Activated naive CD8-positive, alpha-beta T cell treated with anti-CD3 and anti-CD28 coated beads, Interleukin-2, amount 10 ng/mL, durations not matched to agents 7 days and 5 days (primary cell): ENCODE measurements at places on chromosomes 5 and 9. TPM values are rescaled to one million over a fixed set of nuclear protein-coding genes. Genes with fewer than 3 reads are reported as not detected.

DNA sequence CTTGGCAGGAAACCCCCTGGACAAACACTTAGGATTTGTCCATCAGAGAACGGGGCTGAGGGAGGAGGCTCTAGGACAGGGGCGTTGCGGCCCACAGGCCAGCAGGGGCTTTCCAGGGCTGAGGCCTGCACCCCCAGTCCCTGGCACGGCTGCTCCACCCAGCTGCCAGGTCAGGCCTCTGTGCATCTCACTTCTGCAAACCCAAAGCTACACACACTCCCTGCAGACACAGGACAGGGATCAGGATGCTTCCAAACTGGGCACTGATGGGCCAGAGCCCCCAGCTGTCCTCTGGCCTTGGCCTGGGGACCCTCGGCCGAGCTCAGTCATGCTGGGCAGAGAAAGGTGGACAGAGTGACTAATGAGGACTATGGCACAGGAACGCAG lies 106.2 kb upstream of the SARDH start:
- DNase-seq = no peak
- no peak overlapping the region for H3K27ac ChIP-seq
- no peak overlapping the region for H3K4me3 ChIP-seq
- H3K4me1 ChIP-seq = no peaks in the 10 kb centered on the region

DNA sequence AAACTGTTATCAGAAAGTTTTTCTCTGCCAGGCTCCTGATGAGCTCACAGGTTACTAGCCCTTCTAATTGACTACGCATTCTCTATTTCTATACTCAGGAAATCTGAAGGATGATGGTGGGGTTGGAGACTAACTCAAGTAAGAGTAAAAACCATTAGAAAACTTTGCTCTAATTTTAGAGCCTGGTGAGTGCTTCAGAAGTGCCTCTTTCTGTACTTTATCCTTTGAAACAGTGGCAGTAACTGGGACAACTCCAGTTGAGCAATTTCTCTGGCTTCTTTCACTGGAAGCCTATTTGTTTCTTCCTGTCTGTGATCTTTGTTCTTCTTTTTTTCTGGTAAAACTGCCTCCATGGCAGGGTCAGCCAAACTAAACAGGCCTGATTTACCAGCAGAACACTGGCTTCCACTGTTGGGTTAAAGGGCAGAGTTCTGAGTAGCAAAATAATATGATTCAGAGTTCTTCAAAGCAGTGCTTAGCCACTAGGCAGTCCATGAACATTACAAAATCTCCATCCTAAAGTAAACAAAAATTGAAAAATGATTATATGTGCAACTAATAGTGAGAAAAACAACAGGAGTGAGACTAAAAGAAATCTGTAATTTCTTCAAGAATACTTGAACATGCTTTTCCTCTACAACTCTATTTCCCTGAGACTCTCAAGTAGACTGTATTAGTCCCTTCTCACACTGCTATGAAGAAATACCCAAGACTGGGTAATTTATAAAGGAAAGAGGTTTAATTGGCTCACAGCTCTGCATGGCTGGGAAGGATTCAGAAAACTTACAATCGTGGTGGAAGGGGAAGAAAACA lies 79.8 kb downstream of the MROH2B start:
- no peak for DNase-seq
- no peaks in the 10 kb centered on the region for H3K4me1 ChIP-seq
- H3K27me3 ChIP-seq = no peaks in the 10 kb centered on the region
- no peak overlapping the region for H3K27ac ChIP-seq
- H3K4me3 ChIP-seq = no peak overlapping the region

- no peak overlapping the region for H3K27ac ChIP-seq
- no peaks in the 10 kb centered on the region for H3K36me3 ChIP-seq
- no peaks in the 10 kb centered on the region for H3K27me3 ChIP-seq
- H3K4me1 ChIP-seq = peaks cover 9% of the 10 kb centered on the region
Observed at GRCh38 chr9:30078195-30078594, 2306.2 kb upstream of the ACO1 start.

GRCh38 chr5:6525910-6526309 lies 77.3 kb downstream of the UBE2QL1 start:
- no peak for DNase-seq
- no peak overlapping the region for H3K27ac ChIP-seq
- no peak overlapping the region for H3K4me3 ChIP-seq
- no peaks in the 10 kb centered on the region for H3K4me1 ChIP-seq
- H3K27me3 ChIP-seq = peaks cover 3% of the 10 kb centered on the region

DNA sequence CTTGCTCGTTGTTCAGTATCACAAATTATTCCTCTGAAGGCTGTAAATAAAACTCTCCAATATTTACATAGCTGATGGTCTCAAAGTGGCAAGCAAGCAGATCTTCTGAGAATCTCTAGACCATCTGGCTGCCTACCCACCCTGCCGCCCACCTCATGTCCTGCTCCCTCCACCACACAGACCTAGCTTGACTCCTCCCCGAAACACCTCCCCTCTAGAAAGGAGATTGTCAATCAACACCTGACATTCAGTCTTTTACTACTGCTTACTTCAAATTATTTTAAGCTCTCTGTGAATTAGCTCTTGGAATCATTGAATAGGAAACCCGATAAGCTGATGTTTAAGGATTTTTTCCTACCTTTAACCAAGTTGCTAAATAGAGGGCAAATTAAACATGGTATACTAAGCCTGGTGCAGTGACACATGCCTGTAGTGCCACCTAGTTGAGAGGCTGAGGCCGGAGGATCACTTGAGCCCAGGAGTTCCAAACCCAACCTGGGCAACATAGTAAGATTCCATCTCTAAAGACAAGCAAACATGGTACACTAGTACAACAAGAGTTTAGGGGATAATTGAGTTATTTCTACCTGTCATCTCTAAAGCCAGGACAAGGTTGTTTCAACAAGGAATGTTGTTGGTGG lies 10.9 kb upstream of the SOWAHA start:
- peaks cover 51% of the 10 kb centered on the region for H3K27me3 ChIP-seq
- no peak overlapping the region for H3K27ac ChIP-seq
- H3K36me3 ChIP-seq = no peaks in the 10 kb centered on the region
- peaks cover 9% of the 10 kb centered on the region for H3K4me1 ChIP-seq
- DNase-seq = peak; percentile 11

- H3K36me3 ChIP-seq = no peaks in the 10 kb centered on the region
- no peak for DNase-seq
- H3K4me3 ChIP-seq = no peak overlapping the region
Observed at GRCh38 chr5:66443462-66444130, 152.6 kb upstream of the MAST4 start.

DNA sequence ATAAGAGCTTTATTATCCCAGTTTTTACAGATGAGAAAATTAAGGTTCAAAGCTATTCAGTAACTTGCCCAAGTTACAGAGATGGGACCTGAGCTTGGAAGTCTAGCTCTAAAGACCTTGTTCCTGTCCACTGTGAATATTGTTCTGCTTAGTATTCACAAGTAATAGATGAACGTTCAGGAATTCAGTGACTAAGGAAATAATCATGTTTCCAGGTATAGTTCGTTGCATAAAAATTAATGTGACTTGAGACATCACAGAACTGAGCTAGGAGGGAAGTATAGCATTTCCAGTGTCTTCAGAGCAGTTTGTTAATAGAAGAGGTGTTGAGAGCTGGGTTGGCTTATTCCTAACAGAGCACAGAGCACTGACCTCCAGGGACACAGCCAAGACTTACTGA lies 136.1 kb downstream of the FGF1 start:
- no peak overlapping the region for H3K4me3 ChIP-seq
- no peaks in the 10 kb centered on the region for H3K36me3 ChIP-seq
- no peak for DNase-seq
- H3K27me3 ChIP-seq = peaks cover 59% of the 10 kb centered on the region
- peaks cover 3% of the 10 kb centered on the region for H3K4me1 ChIP-seq

GRCh38 chr5:153699035-153699434 lies 208.6 kb downstream of the GRIA1 start:
- no peak overlapping the region for H3K4me3 ChIP-seq
- H3K36me3 ChIP-seq = no peaks in the 10 kb centered on the region
- no peak for DNase-seq
- H3K27me3 ChIP-seq = no peaks in the 10 kb centered on the region
- H3K27ac ChIP-seq = no peak overlapping the region

DNA sequence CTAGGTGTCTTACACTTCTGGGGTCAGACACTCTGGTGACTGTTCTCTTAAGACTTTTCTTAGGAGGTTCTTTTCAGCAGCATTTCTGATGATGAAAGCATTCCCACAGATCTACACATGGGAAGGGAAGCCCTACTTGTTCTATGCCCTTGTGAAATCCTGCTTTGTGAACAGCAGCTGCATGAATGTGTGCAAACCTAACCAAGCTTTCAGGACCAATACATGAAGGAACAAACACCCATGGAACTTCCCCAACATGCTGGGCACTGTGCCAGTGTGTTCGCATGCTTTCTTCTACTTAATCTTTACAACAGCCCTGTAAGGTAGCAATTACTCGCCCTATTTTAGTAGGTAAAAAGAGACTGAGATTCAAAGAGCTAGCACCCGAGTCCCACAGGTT lies 439.9 kb upstream of the KLF4 start:
- H3K36me3 ChIP-seq = no peaks in the 10 kb centered on the region
- H3K27ac ChIP-seq = no peak overlapping the region
- no peak overlapping the region for H3K4me3 ChIP-seq
- H3K4me1 ChIP-seq = no peaks in the 10 kb centered on the region

- no peaks in the 10 kb centered on the region for H3K4me1 ChIP-seq
- H3K27ac ChIP-seq = no peak overlapping the region
- peaks cover 27% of the 10 kb centered on the region for H3K27me3 ChIP-seq
- no peak overlapping the region for H3K4me3 ChIP-seq
Observed at GRCh38 chr5:78495800-78496199, 135.4 kb downstream of the SCAMP1 start.

GRCh38 chr5:147633173-147633572 lies 123.3 kb upstream of the DPYSL3 start:
- no peaks in the 10 kb centered on the region for H3K36me3 ChIP-seq
- H3K4me3 ChIP-seq = no peak overlapping the region
- H3K4me1 ChIP-seq = peaks cover 1% of the 10 kb centered on the region
- DNase-seq = no peak

- H3K36me3 ChIP-seq = peaks cover 7% of the 10 kb centered on the region
- no peak overlapping the region for H3K4me3 ChIP-seq
- H3K27ac ChIP-seq = no peak overlapping the region
- no peaks in the 10 kb centered on the region for H3K27me3 ChIP-seq
Observed at GRCh38 chr9:5425006-5425628, 12.6 kb downstream of the PLGRKT start.

DNA sequence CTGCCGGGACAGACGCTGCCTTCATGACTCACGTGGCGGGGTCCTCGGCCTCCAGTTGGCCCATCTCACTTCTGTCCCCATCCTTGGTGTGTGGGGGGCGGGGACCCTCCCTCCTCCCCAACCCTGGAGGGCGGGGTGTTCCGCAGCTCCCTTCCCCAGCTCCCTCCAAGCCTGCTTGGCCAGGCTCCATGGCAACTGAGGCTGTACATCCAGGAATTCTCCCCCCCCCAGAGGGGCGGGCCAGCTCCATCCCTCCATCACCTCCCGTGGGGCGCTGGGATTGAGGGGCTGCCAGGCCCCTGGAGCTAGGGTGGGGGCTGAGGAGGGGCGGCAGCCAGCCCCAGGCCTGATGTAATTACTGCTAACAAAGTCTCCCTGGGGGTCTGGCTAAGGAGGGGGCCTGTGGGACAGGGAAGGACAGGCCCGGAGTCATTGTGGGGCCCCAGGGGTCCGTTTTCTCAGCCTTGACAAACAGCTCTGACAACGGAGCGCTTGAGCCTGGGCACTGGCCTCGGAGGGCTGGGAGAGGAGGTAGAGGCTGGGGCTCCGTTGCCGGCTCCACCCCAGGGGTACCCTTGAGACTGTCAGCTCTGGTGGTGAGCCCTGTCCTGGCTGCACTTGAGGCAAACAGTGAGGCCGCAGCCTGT lies 8.0 kb downstream of the DIPK1B start:
- no peak overlapping the region for H3K4me3 ChIP-seq
- no peak overlapping the region for H3K27ac ChIP-seq
- peaks cover 8% of the 10 kb centered on the region for H3K36me3 ChIP-seq
- peaks cover 4% of the 10 kb centered on the region for H3K4me1 ChIP-seq
- H3K27me3 ChIP-seq = no peaks in the 10 kb centered on the region

GRCh38 chr5:544675-545355 lies 20.6 kb upstream of the SLC9A3 start:
- no peak for DNase-seq
- H3K4me3 ChIP-seq = no peak overlapping the region
- peaks cover 4% of the 10 kb centered on the region for H3K27me3 ChIP-seq
- H3K4me1 ChIP-seq = peaks cover 10% of the 10 kb centered on the region

Gene CCNO
- not detected for total RNA-seq

Gene PCYOX1L
- 32.4 TPM for total RNA-seq

Gene SEMA4D
- total RNA-seq = 370 TPM

Gene CD72
- 18.4 TPM for total RNA-seq

Gene PCDHA6
- total RNA-seq = not detected

Gene NR6A1
- 0.06 TPM for total RNA-seq

Gene NR2F1-AS1
- total RNA-seq = not detected
